ENCODE measurements at places on chromosomes 1 and 21.
A peak's percentile ranks its signal among the peaks of the same experiment; 100 is the strongest.

DNA sequence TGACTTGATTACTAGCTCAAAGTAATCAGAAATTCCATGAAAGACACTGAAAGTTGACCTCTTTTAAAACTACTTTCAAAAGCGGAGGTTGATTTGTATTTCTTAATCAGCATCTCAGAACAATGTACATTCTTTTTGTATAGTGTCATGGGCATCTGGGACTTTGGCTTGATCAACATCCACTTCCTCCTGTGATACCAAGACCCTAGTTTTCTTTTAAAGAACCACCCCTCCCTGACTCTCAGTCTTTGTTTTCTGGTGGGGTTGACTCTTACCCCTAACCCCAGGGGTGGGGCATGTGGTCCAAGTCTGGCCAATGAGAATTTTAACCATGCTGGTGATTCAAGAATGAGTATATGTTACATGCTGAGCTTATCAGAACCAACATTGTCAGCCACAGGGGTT is 21.7 kb upstream of the IRF2BP2 start:
- DNase-seq: no peak

DNA sequence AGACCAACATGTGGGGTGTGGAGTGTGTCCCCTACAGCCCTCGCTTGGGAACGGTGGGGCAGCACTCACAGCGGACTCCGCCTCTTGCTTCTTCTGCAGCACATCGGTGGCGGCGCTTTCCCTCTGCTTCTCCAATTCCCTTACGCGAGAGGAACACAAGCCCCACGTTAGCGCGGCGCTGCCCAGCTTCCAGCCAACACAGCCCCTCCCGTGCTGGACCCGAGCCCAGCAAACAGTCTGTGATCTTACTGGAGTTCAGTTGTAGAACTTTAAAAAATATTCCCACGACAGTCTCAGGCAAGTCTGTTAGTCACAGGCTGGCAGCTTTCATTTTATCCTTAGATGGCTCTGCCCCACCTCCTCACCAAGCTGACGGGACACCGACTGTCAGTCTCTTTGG is 13.6 kb downstream of the THAP3 start:
- no peak for DNase-seq

DNA sequence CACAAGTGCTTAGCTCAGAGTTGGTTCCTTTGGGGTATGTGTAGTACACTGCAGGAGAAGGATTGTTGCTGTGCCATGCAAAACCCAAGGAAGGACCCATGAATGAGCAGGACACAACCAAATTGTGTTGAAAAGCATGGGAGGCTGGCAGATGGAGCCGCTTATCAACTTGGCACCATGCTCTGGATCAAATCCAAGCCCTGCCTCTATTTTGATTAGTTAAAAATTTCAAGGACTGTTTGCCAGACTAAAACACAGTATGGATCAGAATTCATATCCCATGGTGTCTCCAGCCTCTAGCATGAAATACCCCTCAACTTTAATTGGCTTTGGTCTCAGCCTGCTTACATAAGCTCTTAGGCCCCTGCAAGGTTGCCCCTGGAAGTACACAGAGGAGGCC is 27.8 kb downstream of the CCDC185 start:
- DNase-seq: no peak

- no peak for DNase-seq
Observed at GRCh38 chr1:148354284-148354912, 128.7 kb downstream of the PPIAL4G start.

DNA sequence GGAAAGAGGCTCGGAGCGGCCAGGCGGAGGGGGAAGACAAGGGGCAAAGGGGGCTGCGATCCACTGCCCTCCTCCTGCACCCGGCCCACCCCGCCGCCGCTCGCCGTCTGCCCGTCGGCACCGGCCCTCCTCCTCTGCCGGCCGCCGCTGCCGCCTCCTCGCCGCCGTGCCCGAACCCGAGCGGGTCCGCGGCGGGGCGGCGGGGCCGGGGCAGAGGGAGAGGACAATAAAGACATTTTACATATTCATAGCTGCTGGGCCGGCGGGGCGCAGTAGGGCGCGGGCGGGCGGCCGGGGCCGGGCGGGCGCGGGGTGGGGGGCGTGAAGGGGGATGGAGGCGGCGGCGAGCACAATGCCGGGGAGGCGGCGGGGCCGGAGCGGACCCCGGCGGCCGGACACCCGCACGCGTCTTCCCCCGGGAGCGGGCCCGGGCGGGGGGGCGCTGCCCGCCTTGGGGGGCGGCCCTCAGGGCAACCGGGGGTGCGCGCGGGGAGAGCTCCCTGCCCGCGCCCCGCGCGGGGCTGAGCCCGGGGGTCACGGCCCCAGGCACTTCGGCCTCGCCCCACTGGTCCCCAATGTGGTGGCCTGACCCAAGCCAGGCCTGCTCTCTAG is 546 bp downstream of the POU2F1 start:
- DNase-seq: peak; percentile 3

- DNase-seq: no peak
Observed at GRCh38 chr21:41801321-41802197, 34.7 kb upstream of the RIPK4 start.

- peak; percentile 36 for DNase-seq
Observed at GRCh38 chr1:45326627-45327623, at the start of gene HPDL. Gene HPDL, plus strand, starts transcription at chr1:45326895. Its CDS starts 254 bp downstream, at chr1:45327149.

- DNase-seq: no peak
Observed at GRCh38 chr1:7400566-7400965, 370.5 kb upstream of the VAMP3 start.

DNA sequence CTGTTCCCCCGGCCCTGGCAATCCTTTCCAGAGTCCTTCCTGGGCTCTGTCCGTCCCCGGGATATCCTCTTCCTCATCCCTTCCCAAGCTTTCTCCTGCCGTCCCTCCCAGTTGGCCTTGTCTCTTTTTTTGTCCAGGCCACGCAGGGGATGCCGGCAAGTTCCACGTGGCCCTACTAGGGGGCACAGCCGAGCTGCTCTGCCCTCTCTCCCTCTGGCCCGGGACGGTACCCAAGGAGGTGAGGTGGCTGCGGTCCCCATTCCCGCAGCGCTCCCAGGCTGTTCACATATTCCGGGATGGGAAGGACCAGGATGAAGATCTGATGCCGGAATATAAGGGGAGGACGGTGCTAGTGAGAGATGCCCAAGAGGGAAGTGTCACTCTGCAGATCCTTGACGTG is 13.4 kb upstream of the SVBP start:
- DNase-seq: no peak

- no peak for DNase-seq
Observed at GRCh38 chr1:42014823-42015222, 96.1 kb upstream of the HIVEP3 start.

DNA sequence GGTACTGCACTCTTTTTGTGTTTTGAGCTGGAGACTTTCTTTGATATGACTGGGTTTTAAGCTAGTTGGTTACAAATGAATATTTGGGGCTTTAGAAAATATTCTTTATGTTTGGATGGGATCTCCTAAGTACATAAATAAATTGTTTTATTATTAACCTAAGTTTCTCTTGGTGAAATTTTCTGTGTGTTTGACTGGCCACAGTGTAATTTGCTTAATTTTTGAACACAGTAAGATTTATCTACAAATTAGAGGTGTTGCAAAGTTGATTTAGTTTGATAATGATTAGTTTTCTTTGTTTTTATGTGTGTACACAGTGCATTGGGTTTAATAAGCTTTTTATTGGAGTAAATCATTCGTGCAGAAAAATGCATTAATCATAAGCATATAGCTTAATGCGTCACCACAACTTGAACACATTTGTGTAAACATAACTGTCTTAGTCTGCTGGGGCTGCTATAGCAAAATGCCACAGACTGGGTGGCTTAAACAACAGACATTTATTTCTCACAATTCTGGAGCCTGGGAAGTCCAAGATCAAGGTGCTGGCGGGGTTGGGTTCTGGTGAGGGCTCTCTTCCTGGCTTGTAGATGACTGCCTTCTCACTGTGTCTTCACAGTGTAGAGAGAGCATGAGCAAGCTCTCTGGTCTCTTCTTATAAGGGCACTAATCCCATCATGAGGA is 17.4 kb upstream of the SLC6A9 start:
- DNase-seq: no peak

GRCh38 chr21:35838987-35839763 is 221.2 kb downstream of the SETD4 start:
- no peak for DNase-seq

- DNase-seq: no peak
Observed at GRCh38 chr1:53593758-53594380, 134.7 kb downstream of the DMRTB1 start.

DNA sequence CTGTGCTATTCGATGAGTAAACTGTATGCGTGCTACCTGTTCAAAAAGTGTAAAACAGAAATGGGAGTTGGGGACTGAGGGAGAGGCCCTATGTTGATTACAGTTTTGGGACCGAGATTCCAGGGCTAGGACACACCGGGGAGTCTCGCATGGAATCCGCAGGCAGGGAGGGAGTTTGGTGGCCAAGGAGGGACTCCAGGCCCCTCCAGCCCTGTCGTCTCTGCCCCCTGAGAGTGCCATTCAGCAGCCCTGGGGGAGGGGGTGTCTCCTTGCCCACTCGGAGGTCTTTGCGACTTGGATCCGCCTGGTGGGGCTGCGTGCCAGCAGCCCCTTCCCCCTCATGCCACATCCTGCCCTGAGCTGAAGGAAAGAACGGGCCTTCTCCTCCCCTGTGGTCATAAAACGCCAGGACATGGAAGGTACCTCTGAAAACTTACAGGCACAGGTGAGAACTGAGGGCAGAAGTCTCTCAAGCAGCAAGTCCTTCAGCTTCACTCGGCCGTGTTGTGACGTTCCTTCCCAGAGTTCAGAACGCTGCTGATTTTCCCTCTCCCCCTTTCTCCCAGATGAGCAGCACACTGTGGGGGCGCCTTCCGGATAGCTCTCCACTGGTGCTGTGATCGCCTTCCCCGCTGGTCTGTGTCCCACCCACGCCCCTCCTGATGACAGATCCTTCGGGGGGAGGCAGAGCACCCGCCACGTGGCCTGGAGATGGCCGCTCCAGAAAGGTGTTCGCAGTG is 141.4 kb downstream of the PEX14 start:
- no peak for DNase-seq

DNA sequence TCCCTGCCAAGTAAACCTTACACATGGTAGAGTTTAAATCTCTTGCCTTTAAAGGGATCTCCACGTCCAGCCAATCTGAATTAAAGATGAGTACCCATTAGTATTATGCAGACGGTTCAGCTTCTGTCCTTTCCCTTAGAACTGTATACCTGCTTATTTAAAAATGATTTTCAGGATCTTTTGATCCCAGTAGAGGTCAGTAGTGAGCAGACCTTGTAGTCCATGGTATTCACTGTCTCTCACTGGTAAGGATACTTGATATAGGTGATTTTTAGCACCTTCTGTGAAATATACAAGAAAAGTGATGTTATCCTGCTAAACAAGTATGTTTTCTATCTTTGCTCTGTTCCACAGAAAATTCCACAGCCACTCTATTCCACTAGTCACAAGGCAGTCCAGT is 1211.6 kb upstream of the ADGRL4 start:
- no peak for DNase-seq

DNA sequence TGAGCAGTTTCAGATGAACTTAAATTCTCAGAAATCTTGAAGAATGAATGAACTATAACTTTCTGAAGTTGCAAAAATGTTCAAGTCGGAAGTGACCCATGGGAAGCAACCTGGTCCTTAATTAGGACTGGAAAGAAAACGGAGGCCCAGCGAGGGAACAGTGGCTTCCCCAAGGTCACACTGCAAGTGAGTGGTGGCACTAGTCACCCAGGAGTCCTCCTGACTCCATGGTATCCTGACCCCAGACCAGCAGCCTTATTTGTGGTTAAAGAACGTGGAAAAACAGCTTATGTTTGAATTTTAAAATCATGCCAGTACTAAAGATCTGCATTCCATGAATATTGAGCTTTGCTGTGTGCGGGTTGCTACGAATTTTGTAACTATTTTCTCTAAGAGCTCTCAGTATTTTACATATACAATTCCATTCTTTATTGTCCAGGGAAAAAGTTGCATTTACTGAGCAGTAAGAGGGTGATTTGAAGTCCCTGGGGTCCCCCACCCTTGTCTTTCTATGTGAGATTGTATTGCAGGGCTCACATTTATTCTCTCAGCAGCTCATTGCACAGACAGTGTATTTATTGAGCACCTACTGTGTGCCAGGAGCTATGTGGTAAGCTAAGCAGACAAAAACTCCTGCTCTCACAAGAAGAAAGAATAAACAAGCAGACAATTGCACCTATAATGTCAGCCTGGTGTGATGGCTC is 61.6 kb upstream of the ATP5PO start:
- no peak for DNase-seq

- no peak for DNase-seq
Observed at GRCh38 chr1:1777583-1777899, 729 bp downstream of the NADK start.

GRCh38 chr21:44304011-44304616 is 4.3 kb downstream of the PFKL start:
- no peak for DNase-seq

DNA sequence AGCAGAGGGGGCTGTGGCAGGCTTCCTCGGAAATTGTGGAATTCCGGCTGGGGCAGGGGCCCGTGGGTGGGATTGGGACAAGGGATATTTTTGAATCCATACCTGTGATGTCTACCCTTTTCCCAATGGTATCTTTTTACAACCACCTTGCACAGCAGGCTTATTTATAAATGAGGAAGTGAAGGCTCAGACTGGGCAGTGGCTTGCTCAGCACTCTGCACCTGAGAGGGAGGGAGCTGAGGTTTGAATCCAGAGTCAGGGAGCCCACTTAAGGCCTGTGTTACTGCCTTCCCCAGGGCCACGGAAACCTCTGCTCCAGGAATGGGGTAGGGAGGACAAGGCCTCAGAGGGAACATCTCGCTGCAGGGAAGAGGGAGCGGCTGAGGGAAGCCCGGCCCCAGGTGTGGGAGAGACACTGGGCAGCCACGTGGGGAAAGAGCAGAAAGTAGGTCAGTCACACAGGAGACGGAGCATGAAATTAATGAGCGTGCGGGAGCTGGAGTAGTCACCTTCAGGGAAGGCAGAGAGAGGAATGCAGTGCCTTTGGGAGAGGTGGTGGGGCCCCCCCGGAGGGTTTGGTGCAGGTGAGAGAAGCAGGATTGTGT is 35.4 kb upstream of the SCMH1 start:
- no peak for DNase-seq

GRCh38 chr1:57503337-57503736 is 79.5 kb upstream of the DAB1 start:
- DNase-seq: no peak

DNA sequence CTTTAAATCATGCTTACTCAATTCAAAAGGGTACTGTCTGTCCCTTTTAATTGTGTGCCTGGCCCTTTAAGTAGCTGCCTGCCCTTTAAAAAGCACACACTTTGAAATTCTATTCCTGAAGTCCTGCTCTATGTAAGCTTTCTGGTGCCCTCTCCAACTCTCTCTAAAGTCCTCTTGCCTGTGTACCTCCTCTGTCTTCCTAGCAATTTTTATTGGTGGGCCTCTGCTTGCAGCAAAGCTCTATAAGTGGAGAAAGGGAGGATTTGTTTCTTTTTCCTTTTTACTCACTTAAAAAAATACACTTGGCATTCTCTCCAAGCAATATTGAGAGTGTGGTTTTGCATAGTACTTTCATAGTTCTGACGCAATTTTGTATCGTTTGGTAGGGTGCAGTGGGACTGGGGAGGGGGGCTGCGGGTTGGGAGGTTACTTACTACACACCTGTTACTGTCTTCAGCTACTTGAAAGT is 135.4 kb downstream of the LMO4 start:
- no peak for DNase-seq
